Activated gamma-delta T cell treated with Interleukin-2 at 50 U/mL for 16 hours (primary cell): ENCODE measurements at places on chromosomes 2 and 18.

DNA sequence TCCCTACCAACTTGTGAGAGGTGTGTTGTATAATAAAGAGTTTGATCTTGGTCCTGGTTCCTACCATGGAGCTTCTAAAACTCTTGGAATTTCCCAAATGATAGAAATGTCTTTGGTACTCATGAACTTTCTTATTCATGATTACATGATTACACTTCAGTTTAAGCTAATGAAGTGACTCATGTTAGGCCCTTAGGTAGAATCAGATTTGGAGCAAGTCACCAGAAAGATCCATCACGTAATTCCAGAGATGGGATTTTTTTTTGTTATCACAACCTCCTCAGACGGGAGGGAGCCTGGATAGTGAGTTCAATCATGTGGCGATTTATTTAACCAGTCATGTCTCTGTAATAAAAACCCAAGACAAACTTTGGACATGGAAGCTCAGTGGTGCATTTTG lies 1287.6 kb upstream of the ZEB2 start:
- no peak for DNase-seq

DNA sequence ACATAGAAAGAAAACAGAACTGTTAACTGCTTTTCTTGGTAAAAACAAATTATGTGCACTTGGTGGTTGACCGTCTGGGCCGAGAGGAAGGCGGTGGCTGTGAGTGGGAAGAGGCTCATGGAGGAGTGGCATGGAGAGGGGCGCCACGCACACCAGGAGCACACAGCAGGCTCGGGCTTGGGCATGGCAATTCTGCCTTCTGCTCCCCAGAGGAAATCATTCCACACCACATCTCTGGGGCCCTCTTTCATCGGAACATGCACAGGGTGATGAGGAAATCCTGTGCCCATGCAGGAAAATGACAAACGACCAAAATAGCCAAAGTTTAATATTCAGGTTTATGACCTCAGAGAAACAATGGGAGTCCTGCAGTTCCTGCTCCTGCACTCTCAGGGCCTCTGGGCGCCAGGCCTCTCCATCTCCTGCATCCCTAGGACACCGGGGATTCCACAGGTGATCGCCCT lies 26.4 kb downstream of the WDFY1 start:
- DNase-seq, result no peak

DNA sequence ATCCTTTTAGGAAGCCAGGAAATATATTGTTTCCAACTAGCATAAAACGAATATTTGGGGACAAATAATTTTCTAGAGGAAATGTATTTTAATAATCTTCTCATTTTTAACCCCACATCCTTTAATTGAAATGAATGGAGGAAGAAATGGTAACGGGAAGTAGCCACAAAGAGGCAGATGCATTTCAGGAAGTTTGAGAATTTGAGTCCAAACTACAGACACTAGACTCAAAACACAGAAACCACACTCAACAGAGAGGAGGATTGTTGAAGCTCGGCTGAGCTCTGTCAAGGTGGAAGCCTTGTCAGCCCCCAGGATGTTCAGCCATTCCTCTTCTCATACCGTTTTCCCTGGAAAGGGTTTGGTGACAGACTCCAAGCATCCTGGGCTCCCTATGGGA lies 288.5 kb downstream of the NAPG start:
- DNase-seq, result no peak

- no peak for DNase-seq
These were observed 52.9 kb downstream of the DCDC2C start for GRCh38 chr2:3756306-3756705.

DNA sequence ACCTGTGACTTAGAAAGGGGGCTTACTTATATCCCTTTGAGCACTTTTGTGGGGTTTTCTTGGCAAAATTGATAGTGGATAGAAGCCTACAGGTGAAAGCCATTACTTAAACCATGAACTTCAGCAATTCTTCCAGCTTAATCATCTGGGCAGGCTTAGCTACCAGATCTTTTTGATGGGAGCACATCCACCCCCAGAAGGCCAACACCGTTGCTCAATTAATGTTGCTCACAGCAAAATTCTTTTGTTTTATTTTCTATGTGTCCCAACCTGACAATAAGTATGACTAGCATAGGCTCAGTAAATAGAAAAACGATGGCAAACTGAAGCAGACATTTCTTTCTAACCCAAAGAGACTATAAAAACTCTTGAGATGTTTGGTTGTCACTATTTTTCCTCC lies 269.4 kb upstream of the TCF4 start:
- DNase-seq, result no peak
